ENCODE measurements at places on chromosomes 7 and 10.

DNA sequence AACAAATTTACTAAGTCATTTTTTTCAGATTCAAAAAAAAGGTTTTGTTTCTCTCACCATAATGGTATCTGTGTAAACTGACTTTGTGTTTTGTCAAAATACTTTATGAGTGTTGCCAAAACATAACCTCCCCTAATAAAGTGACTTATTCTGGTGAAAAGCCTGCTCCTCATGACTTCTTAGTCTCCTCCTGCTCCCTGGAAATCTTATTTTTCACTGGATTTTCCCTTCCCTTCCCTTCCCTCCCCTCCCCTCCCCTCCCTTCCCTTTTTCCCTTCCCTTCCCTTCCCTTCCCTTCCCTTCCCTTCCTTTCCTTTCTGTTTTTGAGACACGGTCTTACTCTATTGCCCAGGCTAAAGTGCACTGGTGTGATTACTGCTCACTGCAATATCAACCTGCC, 650.1 kb upstream of the GHITM start:
- DNase-seq, result no peak

GRCh38 chr10:35074266-35074665, 15.9 kb downstream of the CUL2 start:
- no peak for DNase-seq

DNA sequence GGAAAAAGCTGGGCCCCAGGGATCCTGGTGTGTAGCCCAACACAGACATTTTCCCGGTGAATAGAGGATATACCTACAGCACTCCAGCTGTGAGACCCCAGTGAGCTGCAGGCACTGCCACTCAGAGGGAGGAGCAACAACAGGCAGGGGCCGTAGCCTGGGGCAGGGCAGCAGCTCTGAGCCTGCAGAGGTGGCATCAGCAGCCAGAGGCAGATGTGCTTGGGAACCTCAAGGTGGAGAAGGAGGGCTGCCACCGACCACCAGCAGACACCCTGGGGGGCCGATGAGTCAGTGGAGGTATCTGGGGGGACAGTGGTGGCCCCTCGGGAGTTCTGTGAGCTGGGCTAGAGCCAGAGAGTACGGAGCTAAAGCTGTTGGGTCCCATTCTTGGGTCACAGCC, 110.2 kb upstream of the GDF10 start:
- no peak for DNase-seq

- DNase-seq, result no peak
Observed at GRCh38 chr10:31581741-31582323, 262.8 kb downstream of the ZEB1 start.

GRCh38 chr7:158726277-158726807, 21.7 kb upstream of the NCAPG2 start:
- no peak for DNase-seq

DNA sequence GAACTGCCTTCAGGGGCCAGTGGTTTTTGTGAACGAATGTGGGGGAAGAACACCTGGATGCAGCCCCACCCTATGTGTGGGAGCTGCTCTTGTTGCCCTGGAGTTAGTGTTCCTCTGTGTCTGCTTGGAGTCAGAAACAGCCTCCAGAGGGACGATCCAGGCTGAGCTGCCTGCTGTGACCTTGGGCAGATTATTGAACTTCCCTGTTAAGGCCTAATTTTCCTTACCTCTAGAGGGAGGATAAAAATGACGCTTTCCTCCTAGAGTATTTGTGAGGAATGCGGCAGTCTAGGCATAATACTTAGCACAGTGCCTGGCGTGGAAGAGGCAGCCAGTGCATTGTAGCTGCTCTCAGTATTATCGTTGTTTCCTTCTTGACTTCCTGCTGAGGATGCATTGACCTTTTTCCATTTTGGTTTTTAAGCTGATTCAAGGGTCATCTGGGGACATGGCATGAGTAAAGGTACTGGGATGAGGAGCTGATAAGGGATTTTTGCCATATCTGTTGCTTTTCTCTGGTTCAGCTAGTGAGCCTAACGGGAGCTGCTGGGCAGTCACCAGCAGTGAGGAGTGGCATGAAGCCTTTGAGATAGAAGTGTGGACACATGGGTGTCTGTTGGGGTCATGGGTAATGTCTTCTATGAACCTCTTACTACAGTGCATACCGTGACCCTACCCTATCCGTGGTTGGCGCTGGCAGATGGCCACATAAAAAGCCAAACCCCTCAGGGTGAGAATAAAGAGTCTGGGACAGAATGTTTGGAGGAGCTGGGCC, 6.4 kb downstream of the ZFYVE27 start:
- no peak for DNase-seq

GRCh38 chr10:95214369-95214768, 20.3 kb downstream of the ACSM6 start:
- no peak for DNase-seq

- DNase-seq, result no peak
Observed at GRCh38 chr10:62473241-62473640, 99.1 kb downstream of the ZNF365 start.

DNA sequence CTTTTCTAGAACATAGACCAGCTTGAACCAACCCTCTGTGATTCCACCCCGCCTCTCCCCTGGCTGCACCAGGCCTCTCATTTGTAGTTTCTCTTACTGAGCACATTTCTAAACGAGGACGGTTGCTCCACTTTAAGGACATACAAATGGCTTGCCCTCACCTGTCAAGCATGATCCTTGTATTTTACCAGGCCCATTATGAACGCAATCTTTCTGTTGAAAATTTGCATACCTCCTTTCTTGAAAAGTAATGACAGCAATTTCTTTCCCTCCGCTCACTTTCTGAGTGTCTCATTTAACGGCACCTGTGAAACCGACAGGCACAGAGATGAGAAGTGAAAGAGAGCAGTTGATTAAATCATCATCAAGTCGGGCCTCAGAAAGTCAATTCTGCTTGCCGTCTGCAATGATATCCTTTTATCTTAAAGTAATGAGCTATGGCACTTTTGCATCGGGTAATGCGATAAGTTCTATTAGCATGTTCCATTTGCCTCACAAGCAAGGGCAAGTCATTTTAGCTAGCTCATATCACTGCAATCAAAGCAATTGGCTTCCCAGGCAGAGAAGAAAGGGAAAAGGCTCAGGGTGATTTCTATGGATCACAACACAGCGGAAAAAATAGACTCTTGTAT, 705.6 kb upstream of the GALNT17 start:
- no peak for DNase-seq

- no peak for DNase-seq
Observed at GRCh38 chr7:141071855-141072547, 1.9 kb upstream of the TMEM178B start.

DNA sequence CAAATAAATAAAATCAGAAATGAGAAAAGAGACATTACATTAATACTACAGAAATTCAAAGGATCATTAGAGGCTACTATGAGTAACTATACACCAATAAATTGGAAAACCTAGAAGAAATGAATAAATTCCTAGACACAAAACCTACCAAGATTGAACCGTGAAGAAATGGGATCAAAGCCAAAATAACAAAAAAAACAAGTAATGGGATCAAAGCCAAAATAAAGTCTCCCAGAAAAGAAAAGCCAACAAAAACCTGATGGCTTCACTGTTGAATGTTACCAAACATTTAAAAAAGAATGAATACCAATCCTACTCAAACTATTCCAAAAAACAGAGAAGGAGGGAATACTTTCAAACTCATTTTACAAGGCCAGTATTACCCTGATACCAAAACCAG, 20.0 kb downstream of the GSDME start:
- no peak for DNase-seq

GRCh38 chr7:767580-767940, 40.5 kb upstream of the PRKAR1B start:
- DNase-seq, result no peak

DNA sequence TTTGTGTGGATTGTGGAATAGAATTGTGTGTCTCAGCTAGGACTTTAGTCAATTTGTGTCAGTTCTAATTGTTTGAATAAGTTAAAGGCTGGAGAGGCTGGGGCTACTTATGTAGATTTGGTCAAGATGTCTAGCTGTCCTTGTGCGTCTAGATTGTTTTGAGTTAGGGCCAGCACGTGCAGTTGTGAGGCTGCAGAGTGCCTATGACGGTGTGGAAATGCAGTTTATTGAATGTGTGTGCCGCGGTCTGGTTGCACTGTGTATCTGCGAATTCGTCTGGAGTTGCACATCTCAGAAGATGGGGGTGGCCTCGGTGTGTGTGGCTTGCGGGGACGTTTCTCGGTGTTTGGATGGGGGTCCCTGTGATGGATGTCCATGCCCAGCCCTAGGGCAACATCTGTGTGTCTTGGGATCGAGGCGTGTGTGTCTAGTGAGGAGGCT, 10.2 kb downstream of the EMX2 start:
- DNase-seq, result no peak

DNA sequence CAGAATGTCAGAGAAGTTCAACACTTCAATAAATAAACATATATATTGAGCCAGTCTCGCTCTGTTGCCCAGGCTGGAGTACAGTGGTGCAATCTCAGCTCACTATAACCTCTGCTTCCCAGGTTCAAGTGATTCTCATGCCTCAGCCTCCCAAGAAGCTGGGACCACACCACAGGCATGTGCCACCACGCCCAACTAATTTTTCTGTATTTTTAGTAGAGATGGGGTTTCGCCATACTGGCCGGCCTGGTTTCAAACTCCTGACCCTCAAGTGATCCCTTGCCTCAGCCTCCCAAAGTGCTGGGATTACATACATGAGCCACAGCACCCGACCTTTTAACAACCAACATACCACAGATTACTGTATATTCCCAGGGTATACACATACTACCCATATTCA, 134.2 kb downstream of the JMJD1C start:
- DNase-seq, result no peak

DNA sequence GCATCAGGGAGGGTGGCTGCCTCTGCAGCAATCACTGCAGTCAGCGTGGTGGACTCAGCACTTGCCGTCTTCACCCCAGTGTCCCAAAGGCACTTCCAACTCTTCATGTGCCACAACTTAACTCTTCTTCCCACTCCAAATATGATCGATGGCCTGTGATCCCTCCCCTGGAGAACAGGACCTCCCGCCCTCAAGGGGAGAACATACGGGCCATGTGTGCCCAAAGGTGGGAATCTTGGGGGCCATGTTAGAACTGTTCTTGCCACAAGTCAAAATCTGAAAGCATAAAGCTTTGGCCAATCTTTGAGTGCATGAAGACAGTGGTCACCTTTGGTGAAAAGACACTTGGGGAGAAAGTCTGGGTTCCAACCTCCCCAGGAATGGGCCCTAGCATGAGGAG, 368.5 kb upstream of the MGMT start:
- no peak for DNase-seq

DNA sequence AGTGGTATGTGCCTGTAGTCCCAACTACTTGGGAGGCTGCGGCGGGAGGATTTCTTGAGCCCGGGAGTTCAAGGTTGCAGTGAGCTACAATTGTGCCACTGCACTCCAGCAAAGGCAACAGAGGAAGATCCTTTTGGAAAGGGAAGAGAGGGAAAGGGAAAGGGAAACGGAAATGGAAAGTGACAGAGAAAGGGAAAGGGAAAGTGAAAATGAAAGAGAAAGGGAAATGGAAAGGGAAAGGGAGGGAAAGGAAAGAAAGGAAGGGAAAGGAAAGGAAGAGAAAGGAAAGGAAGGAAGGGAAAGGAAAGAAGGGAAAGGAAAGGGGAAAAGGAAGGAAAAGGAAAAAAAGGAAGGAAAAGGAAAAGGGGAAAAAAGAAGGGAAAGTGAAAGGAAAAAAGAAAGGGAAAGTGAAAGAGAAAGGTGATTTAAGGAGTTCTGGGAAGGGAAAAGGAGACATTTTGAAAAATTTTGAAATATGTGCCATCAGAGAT, 2.3 kb upstream of the ZC3HAV1 start:
- no peak for DNase-seq

GRCh38 chr7:156559001-156559400, 81.6 kb upstream of the RNF32 start:
- DNase-seq, result no peak

DNA sequence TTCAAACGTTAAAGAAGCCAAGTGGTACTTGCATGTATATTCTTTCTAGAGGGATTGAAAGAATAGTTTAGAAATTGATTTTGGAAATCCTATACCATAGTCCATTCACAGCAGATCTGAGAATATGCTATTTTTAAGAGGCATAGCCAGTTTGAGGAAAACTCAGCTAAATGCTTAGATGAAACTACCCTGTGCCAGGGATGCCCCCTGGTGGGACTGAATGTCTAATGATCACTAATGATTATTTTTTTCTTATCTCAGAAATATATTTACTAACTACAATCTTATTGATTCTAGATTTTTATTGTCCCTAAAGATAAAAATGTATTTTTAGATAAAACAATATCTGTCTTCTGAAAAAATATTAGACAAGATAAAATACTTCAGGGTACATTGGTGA, 844.9 kb upstream of the PHF14 start:
- DNase-seq, result no peak

GRCh38 chr10:24777196-24777595, 53.5 kb upstream of the ARHGAP21 start:
- DNase-seq, result no peak

- no peak for DNase-seq
Observed at GRCh38 chr7:75979759-75980429, 14.5 kb downstream of the TMEM120A start.

- no peak for DNase-seq
Observed at GRCh38 chr10:3538291-3538655, 246.7 kb downstream of the KLF6 start.

DNA sequence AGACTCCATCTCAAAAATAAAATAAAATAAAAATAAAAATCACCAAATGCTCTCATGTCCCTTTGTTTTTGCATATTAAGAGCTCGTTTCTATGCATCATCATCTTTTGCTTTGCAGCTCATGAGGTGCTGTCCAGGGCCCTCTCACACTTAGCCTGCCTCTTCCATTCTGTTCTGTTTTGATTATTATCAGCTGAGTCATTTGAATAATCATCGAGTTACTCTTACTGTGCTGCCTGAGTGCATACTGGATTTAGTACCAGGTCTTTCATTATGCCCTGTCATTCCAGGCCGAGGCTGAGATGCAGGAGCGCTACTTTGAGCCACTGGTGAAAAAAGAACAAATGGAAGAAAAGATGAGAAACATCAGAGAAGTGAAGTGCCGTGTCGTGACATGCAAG, 33.0 kb downstream of the UCMA start:
- DNase-seq, result no peak

- no peak for DNase-seq
Observed at GRCh38 chr7:125020801-125021200, 91.2 kb upstream of the POT1 start.

DNA sequence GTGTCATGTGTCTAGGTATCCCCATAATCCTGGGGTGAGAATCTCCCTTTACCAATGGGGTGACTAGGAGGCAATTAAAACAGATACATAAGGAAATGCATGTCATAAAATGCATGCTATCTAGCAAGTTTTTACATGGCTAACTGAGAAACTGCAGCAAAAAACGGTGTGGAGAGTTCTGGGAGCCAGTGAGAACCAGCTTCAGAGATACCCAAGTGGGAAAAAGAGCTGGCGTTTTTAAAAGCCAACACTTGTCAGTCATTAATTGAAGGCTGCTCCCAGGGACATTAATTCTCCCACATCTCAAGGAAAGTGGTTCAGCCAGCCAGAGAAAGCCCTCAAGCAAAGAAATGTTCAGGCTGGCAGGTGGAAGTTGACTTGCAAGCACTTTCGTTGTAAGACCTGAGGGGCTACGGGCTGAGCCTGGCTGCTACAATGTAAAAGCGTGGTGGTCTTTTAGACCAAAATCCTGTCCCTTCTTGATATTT, 28.1 kb downstream of the ST8SIA6 start:
- no peak for DNase-seq

GRCh38 chr10:32865170-32865569, 92.9 kb downstream of the ITGB1 start:
- no peak for DNase-seq
